Cortex of kidney (tissue), 1 donor: ENCODE measurements at places on chromosomes 16 and 17.

DNA sequence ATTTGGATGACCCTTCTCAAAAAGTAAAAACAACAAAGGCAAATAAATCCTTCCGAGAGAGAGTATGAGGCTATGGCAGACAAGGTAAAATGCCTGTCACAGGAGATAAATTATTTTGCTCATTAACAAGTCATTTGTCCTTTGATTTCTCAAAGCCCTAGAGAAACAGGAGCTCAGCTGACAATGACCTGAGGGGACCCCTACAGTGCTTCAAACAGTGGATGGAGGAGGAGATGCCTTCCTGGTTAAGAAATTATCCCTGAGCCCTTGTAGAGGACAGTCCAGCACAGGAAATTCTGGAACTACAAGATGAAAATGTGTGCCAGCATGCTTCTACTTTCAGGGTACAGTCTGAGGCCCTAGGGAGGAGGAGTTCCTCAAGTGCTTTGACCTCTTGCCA, 24.0 kb upstream of the RHBDL3 start:
- DNase-seq: no peak

GRCh38 chr17:19713901-19714361, 2.5 kb downstream of the SLC47A2 start:
- DNase-seq: no peak

DNA sequence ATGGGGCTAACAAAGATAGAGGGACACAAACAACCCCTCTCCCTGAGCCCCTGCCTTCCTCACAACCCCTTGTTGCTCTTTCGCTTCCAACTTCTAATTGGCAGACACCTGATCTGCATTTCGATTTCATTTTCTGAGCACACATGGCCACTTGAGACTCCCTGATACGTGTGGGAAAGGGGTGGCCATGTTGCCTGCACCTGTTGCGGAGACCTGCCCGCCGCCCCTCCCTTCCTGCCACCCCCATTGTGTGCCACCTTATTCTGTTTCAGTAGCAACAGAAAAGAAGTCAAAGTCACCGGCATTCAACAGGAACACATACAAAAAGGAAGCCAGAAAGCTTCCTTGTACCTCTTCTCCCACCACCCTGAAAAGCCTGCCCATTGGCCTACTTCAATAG, 254.7 kb upstream of the SOX9 start:
- no peak for DNase-seq

DNA sequence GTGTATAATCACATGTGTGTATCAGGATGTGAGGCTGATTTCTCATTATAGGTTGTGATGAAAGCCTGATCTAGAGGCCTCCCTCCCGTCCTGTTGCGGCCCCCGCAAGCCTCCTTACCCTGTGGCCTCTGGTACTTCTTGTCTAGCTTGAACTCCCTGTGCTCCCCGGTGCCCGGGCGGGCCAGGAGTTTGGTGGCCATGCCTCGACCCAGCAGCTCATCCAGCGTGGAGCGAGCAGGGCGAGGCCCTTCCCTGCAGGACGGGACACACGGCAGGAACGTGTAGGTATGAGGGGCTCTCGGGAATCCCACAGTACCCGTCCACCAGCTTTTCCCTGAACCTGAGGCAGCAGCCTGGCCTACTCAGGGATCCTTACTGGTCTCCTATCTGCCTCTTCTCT, 14.9 kb downstream of the FBF1 start:
- DNase-seq: no peak

DNA sequence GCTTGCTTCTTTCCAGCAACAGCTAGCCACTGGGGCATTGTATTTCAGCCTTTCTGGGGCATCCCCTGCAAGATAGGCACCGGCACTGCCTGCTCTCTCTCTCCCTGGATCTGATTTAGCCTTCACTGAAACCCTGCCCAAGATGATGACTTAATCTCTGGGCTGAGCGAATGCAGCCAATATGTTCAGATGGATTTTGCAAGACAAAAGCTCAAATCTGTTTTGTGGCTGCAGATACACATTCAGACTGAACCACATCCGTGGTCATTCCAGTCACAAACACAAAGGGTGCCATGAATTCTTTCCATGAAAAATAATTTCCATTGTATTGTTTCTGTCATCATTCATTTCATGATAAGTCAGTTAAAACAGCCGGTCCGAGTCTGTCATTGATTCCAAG, 24.2 kb downstream of the SOST start:
- no peak for DNase-seq

DNA sequence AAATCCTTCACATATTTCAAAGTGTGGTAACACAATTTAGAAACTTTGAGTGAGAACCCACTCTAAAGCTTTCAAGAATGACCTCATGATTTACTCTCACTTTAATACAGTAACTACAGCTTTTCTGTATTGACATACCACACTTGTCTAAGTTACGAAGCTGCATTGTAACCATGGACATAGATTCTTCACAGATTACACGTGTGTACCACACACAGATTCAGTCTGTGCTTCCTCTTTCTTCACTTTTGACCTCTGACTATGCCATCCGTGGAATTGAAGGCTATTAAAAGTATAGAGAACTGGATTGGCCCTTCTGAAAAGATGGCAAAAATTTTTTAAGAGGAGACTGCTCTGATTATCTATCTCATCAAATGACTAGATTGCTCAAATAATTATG, 172.7 kb downstream of the TANC2 start:
- DNase-seq: no peak

- DNase-seq: no peak
Measured at GRCh38 chr16:67437513-67437912, 6.6 kb downstream of the HSD11B2 start.

GRCh38 chr17:80101946-80102663, 724 bp downstream of the GAA start:
- no peak for DNase-seq

GRCh38 chr16:77905374-77905920, 116.9 kb upstream of the CLEC3A start:
- no peak for DNase-seq

DNA sequence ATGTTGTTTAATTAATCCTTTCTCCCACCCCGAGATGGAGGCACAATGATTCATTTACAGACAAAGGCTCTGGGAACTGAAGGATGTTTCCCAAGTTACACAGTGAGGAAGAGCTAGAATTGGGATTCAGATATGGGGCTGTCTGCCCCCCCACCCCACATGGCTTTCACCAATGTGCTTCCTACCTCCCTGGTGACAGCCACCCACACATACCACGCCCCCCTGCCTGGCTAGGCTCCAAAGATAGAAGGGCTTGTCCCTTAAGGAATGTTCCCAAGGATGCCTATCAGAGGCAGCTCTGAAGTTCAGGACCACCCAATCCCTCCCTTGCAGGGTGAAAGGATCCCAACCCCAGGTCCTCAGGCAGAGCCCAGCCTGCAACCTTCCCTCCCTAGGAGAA, 32.9 kb downstream of the CFAP20 start:
- no peak for DNase-seq

DNA sequence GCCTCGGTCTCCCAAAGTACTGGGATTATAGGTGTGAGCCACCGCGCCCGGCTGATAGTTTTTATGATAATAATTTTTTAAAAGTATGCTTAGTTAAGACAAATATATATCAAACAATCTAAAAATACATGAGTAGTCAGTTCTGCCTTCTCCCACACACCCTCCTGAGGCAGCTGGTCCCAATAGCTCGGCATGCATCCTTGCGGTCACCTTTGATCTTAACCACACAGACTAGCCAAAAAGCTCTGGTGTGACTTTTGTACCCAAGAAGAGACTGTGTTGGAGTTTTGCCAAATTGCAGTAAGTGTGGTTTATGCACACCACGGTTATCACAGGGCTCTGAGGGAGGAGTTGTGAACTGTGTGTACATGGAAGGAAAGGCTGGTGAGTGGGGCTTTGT, 25.6 kb downstream of the ATP6V0A1 start:
- no peak for DNase-seq

- DNase-seq: no peak
Measured at GRCh38 chr17:7340179-7340578, 3.9 kb downstream of the ACAP1 start.

GRCh38 chr17:47990962-47991731, 20.2 kb downstream of the CDK5RAP3 start:
- DNase-seq: no peak

DNA sequence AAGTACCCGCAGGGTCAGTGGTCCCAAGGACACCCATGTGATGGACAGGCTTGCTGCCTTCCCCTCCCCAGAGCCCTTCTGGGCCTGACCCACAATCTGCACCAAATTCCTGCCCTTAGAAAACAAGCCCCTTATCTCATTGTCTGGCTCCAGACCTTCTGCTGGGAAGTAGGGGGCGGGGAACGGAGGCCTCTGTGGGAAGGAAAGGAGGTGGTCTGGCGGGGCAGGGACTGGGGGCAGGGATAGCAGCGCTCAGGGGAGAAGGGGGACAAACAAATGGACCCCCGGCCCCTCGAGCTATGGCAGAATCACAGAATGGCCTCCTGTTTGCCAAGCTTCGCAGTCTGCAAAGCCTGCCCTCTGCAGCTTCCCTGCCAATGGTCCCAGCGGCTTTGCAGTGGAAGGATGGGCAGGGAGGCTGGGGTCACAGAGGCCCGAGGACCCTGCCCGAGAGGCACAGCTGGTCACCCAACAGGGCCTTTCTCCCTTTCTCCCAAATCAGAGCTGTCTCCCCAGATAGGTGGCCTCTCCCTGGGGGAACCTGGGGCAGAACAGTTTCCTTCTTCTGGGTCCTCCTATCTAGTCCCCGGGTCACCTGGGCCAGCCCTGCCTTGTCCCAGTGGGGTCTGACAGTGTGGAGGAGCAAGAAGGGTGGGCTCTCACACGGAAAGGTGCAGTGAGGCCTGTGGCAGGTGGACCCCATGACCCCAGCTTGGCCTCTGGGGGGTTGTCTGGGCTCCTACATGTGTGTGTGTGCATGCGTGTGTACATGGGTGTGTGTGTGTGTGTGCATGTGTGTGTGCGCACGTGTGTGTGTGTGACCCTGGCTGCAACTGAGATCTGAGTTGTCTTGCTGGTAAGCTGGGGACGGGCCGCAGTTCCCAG, 25.5 kb downstream of the TMEM235 start:
- DNase-seq: no peak

DNA sequence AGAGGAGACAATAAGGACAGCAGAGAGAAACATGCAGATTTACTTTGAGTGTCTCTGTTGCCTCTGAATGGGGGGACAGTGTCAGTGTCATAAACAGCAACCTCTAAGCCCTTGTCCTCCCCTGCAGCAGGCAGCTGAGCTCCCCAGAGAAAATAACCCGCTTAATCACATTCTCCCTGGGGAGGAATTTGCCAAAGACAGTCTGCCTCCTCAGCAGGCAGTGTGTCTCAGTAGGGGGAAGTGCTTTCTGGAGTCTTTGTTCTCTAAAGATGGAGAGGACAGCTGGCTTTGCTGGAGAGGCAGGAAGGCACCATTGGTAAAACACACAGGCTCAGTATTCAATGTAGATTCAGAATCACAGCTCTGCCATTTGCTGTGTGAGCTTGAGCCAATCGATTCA, 16.1 kb downstream of the TEKT5 start:
- DNase-seq: no peak

- no peak for DNase-seq
Measured at GRCh38 chr17:67223924-67224323, 21.1 kb downstream of the HELZ start.

DNA sequence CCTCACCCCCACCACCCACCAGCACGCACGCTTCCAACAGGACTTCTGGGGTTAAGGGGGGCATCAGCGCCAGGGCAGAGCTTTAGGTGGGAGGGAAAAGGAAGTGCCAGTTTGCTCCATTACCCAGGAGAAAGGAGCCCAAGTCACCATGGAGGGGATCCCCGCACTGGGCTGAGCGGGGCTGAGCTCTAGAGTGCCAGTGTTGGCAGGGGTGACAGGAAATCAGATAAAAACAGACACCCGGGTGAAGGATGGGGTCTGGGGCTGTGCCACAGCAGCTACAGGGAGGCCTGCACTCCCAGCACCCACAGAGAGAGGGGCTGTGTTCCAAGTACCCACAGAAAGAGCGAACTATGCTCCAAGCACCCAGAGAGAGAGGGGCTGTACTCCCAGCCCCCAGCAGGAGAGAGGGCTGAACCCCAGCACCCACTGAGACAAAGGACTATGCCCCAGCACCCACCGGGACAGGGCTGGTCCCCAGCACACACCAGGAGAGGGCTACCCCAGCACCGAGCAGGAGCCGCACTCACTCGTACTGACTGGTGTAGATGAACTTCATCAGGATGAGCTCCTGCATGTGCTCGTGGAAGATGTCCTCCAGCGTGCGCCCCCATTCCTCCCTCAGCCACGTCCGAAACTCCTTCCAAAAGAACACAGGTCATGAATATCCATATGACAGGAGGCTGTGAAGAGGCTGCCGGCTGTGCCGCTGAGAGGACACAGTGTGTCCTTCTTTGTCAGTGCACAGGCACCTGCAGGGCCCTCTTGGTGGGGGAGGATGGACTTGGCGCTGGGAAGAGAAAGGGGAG, 18.6 kb upstream of the C16orf95 start:
- DNase-seq: no peak

DNA sequence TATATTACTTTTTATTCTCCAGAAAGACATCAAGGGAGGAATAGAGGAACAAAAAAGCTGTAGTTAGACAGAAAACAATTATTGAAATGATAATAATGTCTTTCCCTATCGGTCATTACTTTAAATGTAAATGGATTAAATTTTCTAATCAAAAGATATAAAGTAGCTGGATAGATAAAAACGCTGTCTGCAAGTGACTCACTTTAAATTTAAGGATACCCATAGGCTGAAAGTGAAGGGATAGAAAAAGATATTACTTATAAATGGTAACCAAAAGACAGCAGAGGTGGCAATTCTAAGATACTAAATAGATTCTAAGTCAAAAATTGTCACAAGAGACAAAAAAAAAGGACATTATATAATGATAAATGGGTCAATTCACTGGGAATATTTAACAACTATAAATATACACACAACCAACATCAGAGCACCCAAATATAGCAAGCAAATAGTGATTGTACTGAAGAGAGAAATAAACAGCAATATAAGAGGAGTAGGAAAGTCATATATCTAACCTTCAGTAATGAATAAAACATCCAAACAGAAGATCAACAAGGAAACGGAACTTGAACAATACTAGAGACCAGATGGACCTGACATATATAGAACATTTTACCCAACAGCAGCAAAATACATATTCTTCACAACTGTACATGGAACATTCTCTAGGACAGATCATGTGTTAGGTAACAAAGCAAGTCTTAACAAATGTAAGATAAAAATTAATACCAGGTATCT, 116.9 kb downstream of the BRIP1 start:
- DNase-seq: no peak

DNA sequence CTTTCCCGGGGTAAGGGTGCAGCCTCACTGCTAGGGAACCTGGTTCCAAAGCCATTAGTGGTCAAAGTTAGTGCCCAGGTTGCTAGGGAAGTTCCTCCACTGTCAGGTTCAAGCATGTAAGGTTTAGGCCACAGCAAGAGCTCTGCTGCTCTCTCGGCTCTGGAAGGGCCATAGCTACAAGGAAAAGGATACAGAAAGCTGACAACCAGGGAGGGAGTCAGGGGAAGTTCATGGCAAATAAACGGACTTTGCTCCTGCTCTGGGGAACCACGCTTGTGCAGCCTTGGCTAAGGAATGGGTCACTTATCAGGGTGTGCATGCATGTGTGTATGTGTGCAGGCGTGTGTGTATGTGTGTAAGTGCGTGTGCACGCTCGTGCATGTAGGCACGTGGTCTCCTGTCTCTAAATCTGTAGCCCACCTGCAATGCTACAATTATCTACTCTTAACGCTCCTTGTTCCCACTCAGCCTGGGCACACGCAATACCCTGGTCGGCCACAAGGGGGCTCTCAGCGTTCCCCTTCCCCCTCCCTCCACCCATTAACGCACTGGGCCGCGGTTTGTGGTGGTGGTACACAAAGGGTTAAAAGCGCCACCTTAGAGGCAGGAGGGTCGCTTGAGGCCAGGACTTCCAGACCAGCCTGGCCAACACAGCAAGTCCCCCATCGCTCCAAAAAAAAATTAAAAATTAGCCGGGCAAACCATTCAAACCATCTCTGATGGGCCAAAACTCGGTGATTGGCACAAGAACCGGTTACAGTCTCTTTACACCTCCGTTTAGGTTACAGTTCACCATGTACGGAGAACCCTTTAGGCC, 48.4 kb upstream of the KDM8 start:
- DNase-seq: no peak
